Left ventricle myocardium superior (tissue), 1 donor: ENCODE measurements at places on chromosomes 13 and 19. TPM values are rescaled to one million over a fixed set of nuclear protein-coding genes. Genes with fewer than 3 reads are reported as not detected.
A peak's percentile ranks its signal among the peaks of the same experiment; 100 is the strongest.

DNA sequence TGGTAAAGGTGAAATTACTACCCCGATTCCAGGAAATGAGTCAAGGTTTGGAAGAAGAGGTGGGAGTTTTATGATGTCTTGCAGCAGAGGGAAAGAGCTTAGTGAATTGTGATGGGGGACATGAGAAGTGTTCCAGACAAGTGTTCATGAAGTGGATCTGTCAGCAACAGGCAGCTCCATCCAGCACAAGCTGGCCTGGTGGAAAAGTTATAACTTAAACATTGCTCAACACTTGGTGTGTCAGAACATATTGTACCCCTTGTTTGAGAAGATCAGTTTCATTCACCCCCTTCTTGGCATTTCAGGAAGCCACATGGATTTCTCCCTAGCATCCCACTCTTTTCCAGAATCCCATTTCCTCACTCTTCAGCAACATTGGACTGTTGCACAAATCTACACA lies 222.0 kb downstream of the B3GLCT start:
- no peak for DNase-seq

- peak; percentile 98 for DNase-seq
Measured at GRCh38 chr19:45443462-45444317, 20.0 kb upstream of the ERCC1 start.

Gene AXL
- total RNA-seq, result 13.8 TPM

Gene KLK3
- total RNA-seq, result not detected

GRCh38 chr13:20294497-20294896 lies 62.4 kb upstream of the GJB6 start:
- no peak for DNase-seq
